H4 (cell line): ENCODE measurements at places on chromosomes 6 and 20.

DNA sequence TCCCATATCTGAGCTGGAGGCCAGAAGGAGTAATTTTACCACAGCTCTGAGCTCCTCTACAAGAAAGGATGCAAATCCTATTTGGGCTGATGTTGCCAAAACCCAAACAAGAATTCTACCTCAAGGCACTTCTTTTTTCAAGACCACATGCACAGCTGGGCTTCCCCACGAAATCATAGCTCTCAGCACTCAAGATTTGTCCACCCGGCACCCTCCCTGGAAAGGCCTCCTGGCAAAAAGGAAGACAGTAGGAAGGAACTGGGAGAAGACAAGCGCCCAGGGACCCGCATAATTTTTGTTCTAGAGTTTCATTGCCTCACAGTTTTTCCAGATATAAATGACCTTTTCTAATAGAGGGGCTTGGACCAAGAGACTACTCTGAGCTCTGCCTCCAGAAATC, 90.5 kb downstream of the BANF2 start:
- DNase-seq, result no peak

DNA sequence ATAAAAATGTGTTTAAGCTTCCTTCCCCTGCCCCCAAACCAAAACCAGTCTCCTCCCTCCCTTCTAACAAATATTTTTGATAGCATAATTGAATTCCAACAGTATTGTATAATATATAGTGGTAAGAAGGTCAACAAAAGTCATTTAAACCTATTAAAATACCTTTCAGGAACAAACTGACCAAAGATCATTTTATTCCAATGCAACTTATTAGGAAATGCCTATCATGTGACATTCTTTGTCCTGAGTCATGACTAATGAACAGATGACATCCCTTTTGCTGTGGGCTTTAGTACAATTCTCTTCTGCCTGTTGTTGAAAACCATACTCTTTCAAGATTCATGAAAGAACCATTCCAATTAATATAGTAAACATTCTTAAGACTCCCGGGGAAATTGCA, 51.5 kb upstream of the TRAF3IP2 start:
- no peak for DNase-seq

DNA sequence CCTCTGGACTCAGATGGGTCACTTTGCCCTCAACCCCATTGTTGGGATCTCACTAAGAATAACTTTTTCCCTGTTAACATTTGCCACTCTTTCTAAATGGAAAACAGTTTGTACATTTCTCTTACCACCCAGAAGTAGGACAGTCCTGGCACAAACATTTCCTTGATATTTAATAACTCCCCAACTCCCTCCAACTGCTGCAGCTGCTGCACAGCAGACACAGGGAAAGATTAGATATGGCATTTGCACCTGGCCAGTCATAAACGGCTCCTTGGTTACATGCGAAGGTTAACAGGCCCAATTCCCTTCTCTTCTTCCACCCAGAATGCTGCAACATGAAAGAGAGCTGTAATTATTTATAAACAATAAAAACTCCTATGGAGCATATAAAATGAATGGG, 55.9 kb upstream of the SOX4 start:
- DNase-seq, result no peak

DNA sequence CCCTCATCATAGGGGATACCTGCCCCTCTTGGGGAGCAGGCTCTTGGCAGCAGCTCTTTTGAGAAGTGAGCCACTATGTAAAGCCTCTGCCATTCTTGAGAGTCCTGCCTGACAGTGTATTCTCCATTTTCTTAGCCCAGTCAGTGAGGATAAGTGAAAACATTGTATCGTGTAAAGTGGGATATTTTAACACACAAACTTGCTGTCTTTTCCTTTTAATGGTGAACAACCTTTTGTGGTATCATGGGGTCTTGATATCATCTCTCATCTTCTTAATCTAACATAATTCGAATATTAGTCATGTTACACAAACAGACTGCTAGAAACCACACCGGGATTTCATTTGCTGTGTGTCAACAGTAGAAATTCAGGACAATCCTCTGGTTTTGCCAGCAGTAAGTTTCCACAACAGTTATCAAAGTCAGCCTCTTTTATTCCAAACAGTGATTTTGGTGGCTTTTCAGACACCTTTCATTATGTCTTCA, 136.2 kb downstream of the HIVEP1 start:
- DNase-seq, result no peak

DNA sequence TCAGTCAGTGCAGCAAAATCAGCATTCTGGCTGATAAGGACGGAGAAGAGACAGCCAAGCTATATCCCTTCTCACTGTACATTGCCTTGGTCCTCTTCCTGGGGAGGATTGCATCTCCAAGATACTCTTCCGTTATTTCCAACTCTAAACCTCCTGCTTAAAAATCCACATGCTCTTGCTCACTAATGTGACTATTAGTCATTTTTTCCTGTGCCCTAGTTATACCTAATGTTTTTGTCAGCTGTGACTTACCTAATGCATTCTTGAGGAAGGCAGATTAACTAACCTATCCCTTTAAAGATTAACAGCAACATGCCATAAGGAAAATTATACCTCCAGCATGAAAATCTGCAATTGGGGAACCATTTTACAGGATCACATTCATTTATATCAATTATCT, 317.6 kb downstream of the BTBD9 start:
- DNase-seq, result no peak

GRCh38 chr6:110188791-110189190, 8.6 kb downstream of the CDC40 start:
- no peak for DNase-seq

DNA sequence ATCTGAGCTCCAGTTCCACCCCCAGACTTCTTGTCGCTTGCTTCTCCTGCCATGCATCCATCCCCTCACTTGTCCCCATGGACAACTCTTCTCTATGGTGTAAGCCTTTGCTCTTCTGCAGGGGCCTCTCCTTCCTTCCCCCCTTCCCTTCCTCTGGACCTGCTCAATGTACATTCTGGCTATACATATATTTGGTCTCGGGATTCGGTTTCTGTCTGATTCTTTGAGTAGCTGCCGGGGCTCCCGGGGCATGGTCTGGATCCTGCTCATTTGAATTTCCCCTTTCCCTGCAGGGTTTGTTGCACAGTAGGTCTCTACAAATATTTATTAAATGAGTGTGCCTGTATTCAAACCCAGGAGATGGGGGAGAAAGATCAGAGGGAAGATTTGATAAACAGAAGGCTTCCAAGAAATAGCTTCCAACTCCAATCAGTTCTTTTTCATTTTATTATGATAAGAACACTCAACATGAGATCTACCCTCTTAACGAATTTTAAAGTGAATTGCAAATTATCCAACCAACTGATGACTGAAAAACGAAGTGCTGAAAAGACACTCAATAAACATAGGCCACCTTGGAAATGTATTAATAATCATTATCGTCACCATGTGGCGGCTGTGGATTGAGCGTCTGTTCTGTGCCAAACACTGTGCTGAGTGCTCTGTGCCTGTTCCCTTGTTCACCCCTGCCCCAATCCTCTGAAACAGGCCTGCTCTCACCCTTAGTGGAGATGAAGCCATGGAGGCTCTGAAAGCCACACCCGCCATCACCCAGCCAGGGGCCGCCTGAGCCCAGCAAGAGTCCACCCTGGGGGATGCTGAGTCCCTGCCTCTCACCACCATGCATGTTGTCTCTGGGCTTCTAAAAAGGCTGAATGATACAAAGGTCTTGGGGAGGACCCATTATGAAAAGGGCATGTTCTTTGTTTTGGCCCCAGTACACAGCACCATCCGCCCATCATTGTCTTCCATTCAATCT, 34.3 kb upstream of the APCDD1L start:
- DNase-seq, result no peak

DNA sequence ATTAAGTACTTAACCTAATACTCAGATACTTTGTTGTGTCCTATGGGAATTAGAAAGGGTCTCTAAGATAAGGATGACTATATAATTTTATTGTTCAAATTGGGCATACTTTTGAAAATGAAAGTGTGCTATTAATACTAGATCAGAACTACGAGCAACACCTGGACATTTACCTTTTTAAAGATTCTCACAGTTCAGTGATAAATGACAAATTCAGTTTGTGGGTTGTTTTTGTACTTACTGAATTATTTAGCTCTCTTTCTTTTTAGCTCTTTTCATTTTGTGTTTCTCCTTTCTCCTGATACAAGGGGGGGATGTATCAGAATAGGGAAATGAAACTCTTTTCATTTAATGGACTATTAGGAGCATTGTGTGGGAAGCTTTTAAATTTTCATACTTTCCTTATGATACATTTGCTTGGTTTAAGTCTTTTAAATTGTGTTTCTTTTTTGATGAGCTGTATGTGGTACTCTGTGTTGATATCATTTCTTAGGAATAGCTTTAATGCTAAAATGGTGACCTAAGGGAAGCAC, 47.5 kb downstream of the PHF3 start:
- DNase-seq, result no peak

DNA sequence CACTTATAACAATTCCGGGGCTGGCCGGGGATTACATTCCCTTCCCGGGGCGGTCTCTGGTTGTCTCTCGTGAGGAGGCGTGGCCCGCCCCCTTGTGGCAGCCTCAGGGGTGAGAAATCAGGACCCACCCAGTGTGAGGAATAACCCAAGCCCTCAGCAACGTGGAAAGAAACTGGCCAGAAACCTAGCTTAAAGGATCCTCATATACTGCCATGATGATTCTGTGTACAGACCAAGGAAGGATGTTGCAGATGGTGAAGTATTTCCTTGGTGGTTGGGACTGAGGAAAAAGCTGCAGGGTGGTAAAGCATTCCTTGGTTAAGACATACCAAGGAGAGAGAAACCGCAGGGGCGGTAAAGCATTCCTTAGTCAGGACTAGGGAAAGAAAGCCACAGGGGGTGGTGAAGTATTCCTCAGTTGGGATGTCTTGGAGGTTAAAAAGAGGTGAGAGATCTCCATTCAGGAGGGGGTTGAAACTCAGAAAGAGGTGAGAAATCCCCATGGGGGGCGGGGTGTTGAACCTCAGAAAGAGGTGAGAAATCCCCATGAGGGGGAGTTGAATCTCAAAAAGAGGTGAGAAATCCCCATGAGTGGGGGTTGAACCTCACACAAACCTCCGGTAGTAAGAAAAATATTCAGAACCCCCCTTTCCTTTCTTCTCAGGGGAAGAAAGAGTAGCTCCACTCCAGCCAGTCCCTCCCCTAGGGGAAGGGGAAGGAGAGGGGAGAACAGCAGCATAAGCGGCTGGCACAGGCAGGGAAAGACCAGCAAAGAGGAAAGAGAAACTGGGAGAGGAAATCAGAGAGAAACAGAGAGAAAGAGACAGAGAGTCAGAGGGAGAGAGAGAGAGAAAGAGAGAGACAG, 238.1 kb downstream of the RNGTT start:
- DNase-seq, result peak; percentile 67

- peak; percentile 37 for DNase-seq
Measured at GRCh38 chr20:11850901-11851300, 66.8 kb upstream of the BTBD3 start.

DNA sequence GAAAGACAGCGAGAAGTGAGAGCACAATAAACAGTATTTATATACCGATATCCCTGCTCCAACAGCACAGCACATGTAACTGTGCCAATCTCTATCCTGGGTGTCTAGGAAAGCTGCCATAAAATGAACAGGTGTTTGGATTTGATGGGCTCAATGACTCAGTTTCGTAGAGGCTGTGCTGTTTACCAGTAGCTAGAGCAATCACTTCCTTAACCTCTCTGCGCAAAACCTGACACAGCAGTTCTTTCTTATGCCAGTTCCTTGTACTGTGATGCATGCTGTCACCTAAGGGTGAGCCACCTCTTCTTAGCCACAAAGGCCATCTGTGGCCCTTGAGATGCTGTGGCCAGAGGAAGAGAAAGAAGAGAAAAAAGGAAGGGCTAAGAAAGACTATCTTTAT, 59.3 kb downstream of the SHPRH start:
- no peak for DNase-seq

GRCh38 chr6:55069132-55069781, 105.1 kb upstream of the HCRTR2 start:
- DNase-seq, result peak; percentile 58

DNA sequence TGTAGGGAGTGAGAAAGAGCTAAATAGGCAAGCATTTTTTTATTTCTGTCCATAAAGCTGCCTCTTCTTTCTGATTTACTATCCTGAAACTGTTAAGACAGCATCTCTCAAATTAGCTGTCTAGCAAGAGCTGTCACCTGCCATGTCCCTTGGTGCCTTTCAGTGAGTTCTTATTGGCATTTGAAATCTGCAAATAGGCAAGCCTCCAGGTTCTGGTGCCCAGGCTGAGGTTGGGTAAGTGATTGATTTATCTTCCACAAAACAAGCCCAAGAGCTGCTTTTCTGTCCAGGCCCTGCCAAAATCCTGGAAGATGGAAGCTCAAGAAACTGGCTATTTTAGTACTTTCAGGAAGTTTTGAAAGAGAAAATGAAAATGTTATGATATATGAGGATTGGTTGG, 22.4 kb downstream of the MANEA start:
- DNase-seq, result no peak

DNA sequence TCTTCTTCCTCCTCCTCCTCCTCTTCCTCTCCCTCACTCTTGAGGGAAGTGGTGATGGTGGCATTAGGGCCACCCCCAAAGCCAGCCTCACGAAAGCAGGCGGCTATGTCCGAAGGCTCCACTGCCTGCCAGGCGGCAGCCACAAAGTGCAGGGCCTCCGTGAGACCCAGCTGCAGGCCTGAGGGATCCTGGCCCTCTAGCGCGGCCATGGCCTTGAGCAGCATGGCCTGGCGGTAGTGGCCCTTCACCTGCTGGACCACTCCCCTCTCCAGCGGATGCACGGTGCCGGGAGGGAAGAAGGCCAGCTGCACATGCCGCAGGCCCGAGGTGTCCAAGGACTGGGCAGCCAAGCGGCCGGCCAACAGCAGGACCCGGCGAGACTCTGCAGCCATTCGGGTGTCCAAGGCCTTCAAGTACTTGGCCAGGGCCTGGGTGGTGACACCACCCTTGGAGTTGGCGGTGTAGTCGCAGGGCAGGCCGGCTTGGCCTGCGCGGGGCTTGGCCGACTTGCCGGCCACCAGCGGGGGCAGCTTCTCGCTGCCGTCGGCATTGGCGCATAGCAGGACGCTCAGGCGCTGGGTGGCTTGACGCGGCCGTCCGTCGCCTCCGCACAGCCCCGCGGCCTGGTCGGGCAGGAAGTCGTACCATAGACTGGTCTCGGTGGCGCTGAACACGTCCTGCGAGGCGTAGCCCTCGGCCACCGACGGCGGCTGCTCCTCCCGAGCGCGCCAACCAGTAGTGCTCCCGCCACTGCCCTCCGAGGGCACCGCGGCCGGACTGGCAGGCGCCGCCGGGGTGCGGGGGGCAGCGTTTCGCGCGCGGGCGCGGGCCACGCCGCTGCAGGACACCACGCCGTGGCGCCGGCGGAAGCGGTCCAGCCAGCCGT, 1.1 kb downstream of the CENPB start:
- no peak for DNase-seq

GRCh38 chr6:45566882-45567281, 189.1 kb upstream of the SUPT3H start:
- DNase-seq, result peak; percentile 34
